SW480 (cell line): ENCODE measurements at places on chromosomes 7 and 10.

DNA sequence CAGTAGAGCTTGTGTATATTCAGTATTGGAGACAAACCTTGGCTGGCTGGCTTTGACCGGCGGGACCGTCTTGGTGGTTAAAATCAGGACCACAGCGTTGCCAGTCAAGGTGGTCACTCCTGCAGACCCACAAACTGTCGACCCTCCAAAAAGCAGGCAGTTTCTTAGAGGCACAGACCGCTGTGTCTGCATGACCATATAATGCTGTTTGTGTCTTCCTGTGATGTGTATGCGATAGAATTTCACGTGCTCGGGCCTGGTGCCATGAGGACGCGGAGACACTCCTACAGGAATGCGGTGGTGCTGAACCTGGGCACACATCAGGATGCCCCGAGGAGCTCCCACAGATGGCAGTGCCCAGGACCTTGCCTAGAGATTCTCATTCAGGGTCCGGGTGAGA lies 34.8 kb downstream of the BNIP3 start:
- no peak for DNase-seq

DNA sequence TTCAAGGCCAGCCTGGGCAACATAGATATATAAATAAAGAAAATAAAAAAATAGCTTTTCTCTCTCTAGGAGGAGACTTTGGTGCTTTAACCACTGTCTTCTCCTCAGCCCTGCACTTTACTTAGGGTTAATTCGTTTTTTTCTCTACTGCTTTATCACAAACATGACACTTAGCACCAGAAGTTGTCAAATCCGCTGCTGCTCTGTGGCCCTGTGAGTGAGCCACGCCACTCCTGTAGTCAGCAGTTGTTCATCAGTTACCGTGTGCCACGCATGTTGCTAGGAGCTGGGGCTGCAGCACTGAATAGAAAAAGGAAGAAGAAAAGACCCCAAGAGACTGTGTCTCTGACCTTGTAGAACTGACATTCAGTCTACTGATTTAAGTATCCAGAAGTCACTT lies 232.6 kb downstream of the CELF2 start:
- DNase-seq, result no peak

GRCh38 chr7:2999078-2999500 lies 44.6 kb downstream of the CARD11 start:
- no peak for DNase-seq

- no peak for DNase-seq
Observed at GRCh38 chr10:124320778-124321432, 97.8 kb downstream of the OAT start.

DNA sequence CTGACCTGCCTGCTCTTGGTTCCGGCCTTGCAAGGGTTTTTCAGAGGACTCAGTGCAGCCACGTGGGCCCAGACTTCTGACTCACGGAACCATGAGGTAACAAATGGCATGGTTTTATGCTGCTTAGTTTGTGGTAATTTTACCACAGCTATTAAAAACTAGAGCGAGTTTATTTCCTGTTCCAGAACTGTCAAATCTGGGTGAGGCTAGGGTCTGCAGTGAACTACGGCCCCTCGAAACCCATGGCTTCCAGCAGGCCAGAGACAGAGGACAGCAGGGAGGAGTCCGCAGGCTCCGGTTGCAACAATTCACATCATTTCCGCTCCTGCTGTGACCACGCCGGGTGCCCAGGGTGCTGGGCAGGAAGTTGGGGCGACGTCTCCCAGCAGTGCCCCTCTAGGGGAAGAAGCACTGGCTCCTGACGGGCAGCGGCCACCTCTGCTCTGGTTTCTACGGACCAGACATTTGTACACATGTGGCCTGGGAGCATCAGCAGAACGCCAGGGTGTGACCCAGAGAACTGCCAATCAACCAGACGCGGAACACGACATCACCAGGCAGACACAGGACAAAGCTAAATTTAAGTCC lies 74.8 kb downstream of the ADARB2 start:
- DNase-seq, result no peak

DNA sequence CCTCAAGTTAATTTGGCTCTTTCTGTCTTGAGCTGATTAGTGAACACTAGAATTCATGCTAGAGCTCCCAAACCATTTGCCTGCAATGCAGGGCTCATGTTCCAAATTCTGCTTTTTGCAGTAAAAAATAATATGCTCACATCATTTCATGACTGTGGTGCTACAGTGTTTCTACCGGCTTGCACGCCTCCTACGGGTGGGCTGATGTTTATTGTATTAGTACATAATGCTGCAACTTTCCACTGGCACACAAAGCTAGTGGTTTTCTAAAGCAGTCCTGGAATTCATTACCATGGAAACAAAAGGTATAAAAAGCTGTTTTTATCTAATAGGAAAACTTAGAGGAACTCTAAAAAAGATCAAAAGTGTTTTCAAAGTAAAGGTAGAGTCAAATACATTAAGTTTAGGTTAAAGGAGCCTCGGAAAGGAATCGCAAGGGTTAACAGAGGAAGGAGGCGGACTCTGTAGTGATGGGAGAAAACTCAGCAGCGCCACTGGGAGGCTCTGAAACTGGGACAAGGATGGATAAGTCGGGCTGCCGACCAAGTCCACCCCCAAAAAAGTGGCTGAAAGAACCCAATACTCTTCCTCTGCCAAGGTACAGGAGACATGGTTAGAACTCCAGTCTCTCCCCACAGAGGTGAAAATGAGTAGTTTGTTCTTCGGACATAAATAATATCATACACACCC lies 25.9 kb downstream of the GRM8 start:
- no peak for DNase-seq

DNA sequence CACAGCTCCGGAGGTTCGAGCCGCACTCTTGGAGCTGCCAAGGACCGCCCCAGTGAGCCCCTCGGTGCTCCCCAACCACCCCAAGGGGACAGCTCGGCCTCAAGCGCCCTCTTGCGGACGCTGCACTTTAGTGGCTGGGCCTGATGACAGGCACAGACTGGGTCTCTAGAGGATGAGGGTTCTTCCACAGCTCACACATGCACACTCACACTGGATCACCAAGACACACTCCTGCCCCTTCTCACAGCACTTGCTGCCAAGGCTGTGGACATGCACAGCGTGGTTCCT lies 2.1 kb downstream of the RET start:
- no peak for DNase-seq

DNA sequence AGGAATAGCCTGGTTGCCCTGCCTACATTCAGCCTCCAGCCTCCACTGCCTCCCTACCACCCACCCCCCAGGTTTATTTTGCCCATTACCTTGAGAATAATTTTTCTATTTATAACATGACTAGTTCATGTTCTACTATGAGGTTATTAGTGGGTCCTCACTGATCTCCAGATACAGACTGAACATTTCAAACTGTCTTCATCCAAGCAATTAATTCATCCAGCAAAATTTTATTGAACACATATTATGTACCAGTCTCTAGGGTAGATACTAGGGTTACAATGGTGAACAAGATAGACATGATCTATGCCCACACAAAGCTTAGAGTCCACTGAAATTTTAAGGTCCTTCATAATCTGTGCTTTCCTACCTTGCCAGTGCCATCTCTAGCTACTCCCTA lies 51.6 kb upstream of the FHIP2A start:
- DNase-seq, result no peak

GRCh38 chr7:120995654-120996053 lies 7.1 kb downstream of the CPED1 start:
- no peak for DNase-seq

DNA sequence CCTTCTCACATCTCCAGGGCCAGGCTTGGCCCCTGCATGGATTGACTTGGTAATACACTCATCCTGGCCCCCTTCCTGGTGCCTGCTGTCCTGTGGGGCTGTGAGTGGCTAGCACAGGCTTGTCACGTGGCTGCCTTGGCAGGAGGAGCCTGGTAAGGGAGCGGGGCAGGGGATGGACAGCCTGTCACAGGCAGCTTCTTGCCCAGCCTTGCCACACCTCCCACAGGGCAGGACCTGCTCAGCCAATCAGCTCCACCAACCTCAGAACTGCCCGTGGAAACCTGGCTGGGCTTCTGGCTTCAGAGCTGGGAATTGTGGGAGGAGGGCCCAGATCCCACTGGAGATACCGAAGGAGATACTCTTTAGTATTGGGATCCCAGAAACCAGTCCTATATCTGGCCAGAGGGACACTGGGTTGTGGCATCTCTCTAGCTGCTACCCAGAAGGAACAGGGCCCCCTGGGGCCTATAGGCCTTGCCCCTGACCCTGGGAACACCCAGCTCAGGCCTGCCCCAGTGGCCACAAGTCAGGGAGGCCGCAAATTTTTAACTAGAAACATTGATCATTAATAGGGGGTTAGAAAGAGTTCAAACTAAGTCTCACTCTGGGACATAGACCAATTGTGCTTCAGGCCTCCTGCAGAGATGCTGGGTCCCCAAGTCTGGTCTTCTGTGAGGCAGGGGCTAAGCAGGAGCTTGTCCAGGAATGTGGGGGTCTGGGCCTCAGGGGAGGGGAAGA lies at the start of gene HOGA1:
Gene HOGA1 (plus strand): TSS at position 330 of the 738 bp plus-strand sequence. CDS start 315 bp downstream, at position 645.
- peak; percentile 79 for DNase-seq
